Renal cortex interstitium (tissue), 15 donors: ENCODE measurements at places on chromosomes 11 and 22.

DNA sequence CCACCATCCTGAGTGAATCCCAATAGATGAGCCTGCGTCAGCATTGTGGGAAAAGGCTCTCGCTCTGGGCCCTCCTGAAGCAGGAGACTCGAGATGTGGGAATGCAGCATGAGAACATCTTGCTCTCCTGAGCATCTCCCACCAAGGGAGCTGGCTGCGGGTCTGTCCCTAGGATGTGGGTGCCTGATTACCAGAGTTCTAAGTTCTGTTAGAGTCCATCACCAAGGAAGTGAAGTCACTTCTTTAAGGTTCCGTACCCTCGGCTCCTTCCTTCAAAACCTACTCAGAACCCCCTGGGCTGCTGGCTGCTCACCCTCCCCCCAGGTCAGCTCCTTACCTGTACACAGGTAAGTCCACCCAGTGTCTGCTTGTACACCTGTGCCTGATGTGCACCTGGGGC is 100.5 kb upstream of the IGLL5 start:
- no peak for DNase-seq

DNA sequence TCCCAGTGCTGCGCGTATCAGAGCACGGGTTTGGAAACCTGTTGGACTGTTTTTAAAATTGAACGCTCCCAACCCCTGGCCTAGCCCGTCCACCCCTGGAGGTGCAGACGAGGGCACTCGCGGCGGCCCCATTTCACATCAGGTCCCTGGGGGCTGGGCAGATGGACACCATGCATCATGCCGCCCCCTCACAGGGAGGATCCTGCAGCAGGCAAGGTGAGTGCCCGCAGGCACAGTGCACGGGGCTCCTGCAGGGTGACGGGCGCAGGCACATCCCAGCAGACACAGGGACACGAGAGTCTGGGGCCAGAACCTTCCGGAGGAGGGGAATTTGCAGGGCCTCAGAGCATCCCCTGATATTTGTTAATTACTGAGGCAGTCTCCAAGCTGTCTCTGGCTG is 7.3 kb downstream of the ANO9 start:
- no peak for DNase-seq

GRCh38 chr11:113410414-113411135 is 23.0 kb downstream of the ANKK1 start:
- no peak for DNase-seq

- DNase-seq = no peak
Observed at GRCh38 chr22:29195118-29195963, 10.4 kb upstream of the EMID1 start.

- no peak for DNase-seq
Observed at GRCh38 chr11:44973632-44974401, 23.1 kb upstream of the TP53I11 start.

- no peak for DNase-seq
Observed at GRCh38 chr11:113876798-113877669, 1.7 kb upstream of the USP28 start.

- DNase-seq = no peak
Observed at GRCh38 chr11:79538775-79539174, 97.9 kb upstream of the TENM4 start.

GRCh38 chr11:86120807-86121206 is 51.9 kb upstream of the PICALM start:
- no peak for DNase-seq

DNA sequence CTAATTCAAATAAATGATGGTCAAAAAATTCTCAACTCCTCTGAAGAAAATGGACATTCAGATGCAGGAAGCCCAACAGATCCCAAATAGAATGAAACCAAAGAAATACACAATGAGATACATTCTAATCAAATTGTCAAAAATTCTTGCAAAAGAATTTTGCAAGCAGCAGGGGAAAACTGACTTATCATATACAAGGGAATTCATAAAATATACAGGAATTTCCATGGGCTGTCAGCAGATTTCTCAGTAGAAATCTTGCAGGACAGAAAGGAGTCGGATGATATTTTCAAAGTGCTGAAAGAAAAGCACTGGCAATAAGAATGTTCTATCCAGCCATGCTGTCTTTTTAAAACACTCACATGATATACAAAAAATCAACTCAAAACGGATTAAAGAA is 194.6 kb upstream of the ZC3H12C start:
- DNase-seq = no peak

- no peak for DNase-seq
Observed at GRCh38 chr11:86014221-86014620, 54.7 kb downstream of the PICALM start.

GRCh38 chr11:12050470-12051286 is 42.3 kb upstream of the DKK3 start:
- no peak for DNase-seq

- DNase-seq = peak; percentile 98
Observed at GRCh38 chr11:114159802-114160632, 100.5 kb downstream of the ZBTB16 start.

DNA sequence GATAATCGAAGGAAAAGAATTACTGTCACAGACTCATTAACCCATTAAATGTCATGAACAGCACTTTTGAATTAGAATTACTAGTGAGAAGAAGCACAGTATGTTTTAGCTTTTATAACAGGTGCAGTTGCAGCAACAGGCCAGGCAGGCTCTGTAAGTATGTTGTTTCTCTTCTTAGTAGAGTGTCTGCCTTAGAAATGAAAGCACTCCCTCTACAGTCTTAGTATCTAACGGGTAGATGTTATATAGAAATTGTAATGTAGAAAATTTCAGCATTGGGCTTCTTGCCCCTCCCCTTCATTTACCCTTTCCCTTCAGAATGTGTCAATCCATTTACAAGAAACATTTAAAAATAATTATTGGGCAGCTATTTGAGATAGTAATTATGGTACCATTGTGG is 87.4 kb downstream of the HIPK3 start:
- no peak for DNase-seq

- no peak for DNase-seq
Observed at GRCh38 chr11:19819148-19819547, 106.5 kb downstream of the NAV2 start.

GRCh38 chr11:19525276-19525675 is 187.4 kb upstream of the NAV2 start:
- no peak for DNase-seq

DNA sequence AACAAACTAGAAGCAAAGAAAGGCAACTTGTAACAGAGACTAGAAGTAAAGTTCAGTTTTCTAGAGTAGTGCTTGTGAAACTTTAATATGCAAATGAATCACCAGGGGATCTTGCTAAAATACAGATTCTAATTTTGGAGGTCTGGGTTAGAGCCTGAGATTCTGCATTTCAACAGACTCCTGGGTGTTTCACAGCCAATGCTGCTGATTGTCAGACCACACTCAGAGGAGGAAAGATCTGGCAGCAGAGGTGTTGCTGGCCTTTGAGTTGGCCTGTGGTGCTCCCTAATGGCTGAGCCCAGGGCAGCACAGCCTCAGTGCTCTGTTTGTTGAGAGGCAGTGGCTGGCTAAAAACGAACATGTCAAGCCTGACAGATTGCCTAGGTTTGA is 5.4 kb downstream of the CRY2 start:
- DNase-seq = no peak

GRCh38 chr11:47434011-47434786 is 8.0 kb upstream of the PSMC3 start:
- DNase-seq = no peak

DNA sequence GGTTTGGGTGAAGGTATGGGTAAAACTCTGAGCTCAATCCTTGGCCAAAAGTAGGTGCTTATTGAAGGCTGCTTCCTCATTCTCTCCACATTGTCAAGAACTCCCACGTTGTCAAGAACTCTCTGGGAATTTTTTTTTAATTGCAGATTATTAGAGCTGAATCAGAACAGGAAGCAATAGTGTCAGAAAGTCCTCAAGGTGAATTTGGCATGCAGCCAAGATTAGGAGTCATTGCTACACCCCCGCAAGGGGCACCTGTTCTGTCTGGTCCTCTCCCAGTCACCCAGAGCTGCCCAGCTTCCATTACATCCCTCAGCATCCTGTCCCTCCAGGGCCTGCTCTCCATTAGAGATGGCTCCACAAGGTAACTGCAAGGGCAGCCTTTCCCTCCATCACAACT is 996.5 kb downstream of the OPCML start:
- DNase-seq = no peak

DNA sequence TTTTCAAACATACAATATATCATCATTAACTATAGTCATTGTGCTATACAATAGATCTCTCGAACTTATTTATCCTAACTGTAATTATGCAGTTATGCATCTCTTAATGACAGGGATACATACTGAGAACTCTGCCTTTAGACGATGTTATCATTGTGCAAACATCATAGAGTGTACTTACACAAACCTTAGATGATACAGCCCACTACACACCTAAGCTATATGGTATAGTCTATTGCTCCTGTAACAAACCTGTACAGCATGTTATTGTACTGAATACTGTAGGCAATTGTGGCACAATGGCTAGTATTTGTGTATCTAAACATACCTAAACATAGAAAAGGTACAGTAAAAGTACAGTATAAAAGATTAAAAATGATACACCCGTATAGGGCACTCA is 27.4 kb upstream of the NRGN start:
- DNase-seq = no peak

DNA sequence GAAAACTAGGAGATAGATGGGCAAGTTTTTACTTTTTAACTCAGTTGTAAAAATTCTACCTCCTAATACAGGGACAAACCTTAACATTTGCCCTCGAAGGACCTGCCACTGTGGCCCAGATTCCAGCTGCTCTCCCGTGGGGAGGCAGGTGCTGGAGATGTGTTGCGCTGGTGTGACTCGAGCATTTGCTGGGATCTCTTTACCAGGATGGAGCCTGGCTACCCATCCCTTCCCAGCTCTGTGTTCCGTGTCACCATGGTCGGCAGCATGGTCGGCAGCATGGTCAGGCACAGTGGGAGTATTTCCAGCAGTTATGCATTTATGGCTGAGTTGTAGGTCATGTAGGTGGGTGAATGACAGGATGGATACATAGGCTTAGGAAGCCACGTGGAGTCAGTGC is 41.1 kb downstream of the OTOG start:
- DNase-seq = no peak

- DNase-seq = no peak
Observed at GRCh38 chr11:15199693-15200092, 85.0 kb downstream of the INSC start.

DNA sequence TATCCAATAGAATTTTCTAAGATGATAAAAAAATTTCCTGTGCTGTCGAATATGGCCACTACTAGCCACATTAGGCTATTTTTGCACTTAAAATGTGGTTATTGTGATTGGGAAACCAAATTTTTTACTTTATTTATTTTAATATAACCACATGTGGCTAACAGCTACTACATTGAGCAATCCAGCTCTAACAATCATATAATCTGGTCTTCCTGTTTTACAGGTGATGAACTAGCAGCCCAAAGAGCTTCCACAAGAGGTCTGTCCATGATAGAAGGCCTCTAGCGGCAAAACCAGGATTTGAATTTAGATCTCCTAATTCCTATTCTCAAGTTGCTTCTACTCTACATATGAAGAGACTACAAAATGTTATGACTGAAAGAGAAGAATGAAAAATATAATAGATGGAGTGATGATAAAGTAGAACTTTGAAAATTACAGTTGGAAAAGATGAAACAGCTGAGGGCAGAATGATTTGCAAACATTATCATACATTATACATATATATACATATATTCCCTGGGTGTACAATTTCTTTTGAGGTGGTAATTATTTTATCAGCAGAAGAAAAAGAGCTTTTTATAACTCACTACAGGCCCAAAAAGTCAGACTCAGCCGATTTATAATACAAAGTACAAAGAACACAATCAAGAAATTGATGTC is 363.5 kb upstream of the PITPNB start:
- no peak for DNase-seq

DNA sequence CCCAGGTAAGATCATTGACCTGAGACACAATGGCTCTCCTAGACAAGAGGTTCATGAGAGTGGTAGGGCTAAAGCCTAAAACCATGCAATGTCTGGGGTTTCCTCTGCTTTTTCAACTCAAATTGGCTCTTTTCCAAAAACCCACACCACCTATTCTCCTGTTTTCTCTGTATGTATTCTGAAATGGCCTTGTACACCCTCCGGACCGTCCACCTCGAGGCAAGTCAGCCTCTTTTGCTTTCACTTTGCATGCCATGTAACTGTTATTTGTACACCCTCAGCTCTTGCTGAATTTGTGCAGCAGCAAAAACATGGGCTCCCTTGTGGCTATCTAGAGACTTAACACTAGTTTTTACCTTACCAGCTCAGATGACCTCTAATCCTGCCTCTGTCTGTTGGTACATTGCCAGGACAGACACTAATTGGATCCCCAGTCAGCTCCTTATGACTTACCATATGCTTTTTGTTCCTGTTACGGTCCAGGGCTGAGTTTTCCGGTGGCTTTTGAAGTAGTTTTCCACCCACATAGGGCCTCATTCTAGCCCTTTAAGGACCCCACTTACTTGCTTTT is 288.0 kb downstream of the SBF2 start:
- DNase-seq = no peak

DNA sequence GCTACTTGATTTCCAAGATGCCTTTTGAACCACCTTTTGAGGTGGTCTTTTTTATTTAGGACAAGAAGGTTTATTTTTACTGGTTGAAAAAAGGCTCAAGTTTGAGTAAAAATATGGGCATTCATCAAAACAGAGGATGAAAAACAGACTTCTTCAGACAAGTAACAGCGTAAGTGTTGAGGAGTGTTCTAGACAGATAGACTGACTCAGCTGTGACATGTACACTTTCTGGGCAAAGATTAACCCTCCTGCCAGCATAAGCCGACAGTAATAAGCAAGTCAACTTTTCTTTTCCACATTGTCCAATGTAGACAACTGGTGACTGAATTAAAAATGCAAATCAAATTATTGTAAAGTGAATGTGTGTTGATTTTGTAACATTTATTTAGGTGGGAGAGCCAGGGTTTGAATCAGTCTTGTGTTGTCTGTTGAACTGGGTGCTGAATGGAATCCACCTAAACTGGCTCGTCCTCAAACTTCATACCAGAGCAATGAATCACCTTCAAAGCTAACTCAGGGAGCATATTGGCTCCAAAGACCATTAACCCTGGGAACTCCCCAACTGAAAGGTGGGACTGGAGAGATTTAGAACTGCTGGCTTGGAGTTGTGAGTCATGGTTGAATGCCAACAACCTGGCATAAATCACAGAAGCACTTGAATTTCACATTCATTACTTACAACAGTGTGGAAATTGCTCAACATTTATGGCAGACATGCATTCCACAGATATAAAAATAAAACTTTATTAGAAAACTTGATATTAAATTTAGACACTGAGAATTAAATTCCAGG is 377.0 kb downstream of the ETS1 start:
- DNase-seq = peak; percentile 51

- DNase-seq = no peak
Observed at GRCh38 chr11:122436188-122436555, 219.3 kb upstream of the UBASH3B start.

DNA sequence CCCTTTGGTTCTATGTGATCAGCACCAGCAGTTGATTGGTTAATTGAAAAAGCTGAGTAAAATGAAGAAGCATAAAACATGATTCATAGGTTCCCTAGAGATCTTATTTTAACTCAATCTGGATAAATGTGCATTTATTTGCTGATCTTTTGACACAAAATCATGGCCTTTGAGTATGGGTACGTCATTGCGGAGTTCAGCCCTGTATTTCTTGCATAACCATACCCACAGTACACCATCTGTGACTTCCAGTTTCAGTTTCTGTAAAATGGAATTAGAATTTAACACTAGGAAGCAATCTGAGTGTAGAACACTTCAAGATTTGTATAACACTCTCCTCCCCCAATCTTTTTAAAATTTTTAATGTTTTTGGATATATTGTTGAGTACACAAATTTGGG is 358.2 kb downstream of the DDX10 start:
- DNase-seq = no peak
